HS-27A (cell line): ENCODE measurements at places on chromosomes 7 and 10.

- no peak for DNase-seq
Measured at GRCh38 chr7:138625849-138626230, 75.3 kb downstream of the SVOPL start.

- DNase-seq: peak; percentile 57
Measured at GRCh38 chr7:94297397-94297838, 97.3 kb upstream of the COL1A2 start.

DNA sequence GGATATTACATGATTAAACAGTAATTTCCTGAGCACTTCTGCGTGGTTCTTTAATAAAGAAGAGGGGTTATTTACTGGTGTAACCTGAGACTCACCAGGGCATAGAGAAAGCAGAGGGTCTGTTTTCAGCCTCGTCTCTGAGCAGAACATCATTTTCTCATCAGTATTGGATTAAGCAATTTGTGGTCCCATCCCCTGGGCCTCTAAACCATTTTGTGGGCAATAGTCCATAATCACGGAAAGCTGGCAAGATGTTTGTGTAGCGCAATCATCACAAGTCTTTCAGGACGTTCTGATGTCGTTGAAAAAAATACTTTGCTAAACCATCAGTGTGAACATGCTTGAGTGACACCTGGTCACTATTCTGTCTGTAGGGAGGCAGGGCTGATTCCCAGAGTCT is 37.1 kb upstream of the SEC61G start:
- DNase-seq: no peak

GRCh38 chr7:155431231-155431630 is 26.7 kb upstream of the EN2 start:
- no peak for DNase-seq

- DNase-seq: no peak
Measured at GRCh38 chr7:159107161-159107892, 37.3 kb downstream of the VIPR2 start.

- DNase-seq: no peak
Measured at GRCh38 chr7:25758559-25758958, 393.4 kb upstream of the NFE2L3 start.

DNA sequence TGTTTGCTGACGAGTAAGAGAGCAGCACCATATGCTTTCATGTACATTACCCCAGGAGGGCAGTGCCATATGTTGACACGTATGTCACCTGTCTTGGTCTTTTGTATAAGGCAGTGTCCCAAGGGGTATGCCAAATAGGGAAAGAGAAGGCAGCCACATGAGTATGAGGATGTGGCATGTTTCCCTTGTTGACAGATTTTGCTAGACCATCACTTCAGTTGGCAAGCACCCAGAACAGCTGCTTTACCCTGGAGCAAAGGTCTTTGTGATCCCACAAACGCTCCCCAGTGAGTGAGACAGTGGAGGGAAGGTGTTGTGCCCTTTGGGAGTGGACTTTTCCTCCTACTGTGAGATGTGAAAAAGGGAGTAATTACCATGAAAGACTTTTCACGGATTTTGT is 350.1 kb downstream of the ETV1 start:
- no peak for DNase-seq

GRCh38 chr10:103445366-103445765 is 6.8 kb downstream of the CALHM2 start:
- no peak for DNase-seq

DNA sequence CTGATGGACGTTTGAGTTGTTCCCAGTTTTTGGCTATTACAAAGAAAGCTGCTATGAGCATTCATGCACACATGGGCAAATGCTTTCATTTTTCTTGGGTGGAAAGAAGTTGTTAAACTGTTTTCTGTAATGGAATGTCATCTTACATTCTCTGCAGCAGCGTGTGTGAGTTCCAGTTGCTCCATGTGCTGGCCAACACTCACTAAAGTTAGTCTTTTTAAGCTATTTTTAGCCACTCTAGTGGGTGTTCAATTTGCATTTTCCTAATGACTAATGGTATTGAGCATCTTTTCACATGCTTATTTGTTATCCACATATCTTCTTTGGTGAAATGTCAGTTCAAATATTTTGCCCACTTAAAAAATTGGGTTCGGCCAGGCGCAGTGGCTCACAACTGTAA is 82.8 kb upstream of the COL13A1 start:
- DNase-seq: no peak

- no peak for DNase-seq
Measured at GRCh38 chr10:52801947-52802346, 29.4 kb upstream of the MBL2 start.

GRCh38 chr10:102781921-102782557 is 38.3 kb downstream of the WBP1L start:
- DNase-seq: no peak
